ENCODE measurements at places on chromosomes 11 and 22. TPM values are rescaled to one million over a fixed set of nuclear protein-coding genes. Genes with fewer than 3 reads are reported as not detected.

GRCh38 chr11:59199546-59200422 lies 12.9 kb downstream of the MPEG1 start:
- peak; percentile 66 for DNase-seq

DNA sequence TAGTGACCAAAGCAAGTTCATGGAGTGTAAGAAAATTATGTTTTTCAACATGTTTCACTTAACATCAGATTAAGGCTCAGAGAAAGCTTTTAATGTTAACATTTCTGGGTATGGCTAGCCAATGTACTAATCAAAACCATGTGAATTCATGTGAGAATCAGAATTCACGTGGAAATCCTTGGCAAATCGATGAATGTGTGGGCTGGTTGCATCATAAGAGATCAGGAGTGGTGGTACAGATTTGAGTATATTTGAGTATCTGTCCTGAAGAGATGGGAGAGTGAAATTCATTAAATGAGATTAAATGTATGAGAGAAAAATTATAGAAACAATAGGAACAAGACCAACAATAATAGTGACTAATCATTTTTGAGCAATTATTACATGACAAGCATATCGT lies 638.6 kb upstream of the ANO5 start:
- DNase-seq, result no peak

- no peak for DNase-seq
Measured at GRCh38 chr11:63504054-63504453, 1.8 kb upstream of the LGALS12 start.

DNA sequence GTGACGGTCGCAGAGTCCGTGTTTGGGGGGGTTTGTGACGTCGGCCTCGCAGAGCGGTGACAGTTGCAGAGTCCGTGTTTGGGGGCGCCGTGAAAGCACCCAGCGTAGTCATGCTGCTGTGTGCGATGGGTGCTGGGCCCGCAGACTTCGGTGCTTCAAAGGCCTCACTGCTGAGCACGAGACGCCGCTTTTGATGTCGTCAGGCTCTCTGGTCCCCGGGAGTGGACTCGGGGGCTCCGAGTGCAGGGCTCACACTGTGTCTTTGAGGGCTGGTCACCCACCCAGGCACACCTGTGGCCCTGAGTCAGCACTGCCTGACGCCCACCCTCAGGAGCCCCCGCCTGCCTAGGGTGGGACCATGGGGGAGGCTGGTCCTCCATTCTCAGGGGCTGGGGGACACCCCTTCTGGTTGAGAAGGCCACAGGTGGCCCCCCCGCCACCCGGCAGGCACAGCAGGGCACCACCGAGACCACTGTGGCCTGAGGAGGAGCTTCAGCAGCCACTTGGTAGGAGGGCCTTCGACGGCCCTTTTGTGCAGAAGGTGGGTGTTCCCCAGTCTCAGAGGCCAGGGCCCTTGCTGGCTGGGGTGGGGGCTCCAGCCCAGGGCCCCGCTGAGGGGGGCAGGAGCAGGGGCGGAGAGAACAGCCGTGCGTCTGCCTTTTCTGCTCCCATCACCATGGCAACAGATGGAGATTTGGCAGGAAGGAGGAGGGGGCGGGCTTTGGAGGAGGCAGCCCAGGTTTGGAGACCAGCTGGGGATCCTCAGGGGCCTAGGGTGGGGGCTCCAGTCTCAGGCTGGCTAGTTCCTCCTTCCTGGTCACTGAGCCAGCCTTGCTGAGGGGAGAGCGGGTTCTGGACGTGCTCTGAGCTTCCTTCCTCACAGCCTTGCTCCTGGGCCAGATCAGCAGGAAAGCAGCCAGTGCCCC lies 20.9 kb downstream of the BRSK2 start:
- DNase-seq, result no peak

SMARCB1 gene
- total RNA-seq, result 65.4 TPM

Measured in hematopoietic multipotent progenitor cell (in vitro differentiated cells).